ENCODE measurements at places on chromosomes 7 and 10. TPM values are rescaled to one million over a fixed set of nuclear protein-coding genes. Genes with fewer than 3 reads are reported as not detected.

The STK32C gene
- 26.2 TPM for total RNA-seq

The C10orf105 gene
- total RNA-seq: 11.5 TPM

The GSAP gene
- 7.4 TPM for total RNA-seq

DNA sequence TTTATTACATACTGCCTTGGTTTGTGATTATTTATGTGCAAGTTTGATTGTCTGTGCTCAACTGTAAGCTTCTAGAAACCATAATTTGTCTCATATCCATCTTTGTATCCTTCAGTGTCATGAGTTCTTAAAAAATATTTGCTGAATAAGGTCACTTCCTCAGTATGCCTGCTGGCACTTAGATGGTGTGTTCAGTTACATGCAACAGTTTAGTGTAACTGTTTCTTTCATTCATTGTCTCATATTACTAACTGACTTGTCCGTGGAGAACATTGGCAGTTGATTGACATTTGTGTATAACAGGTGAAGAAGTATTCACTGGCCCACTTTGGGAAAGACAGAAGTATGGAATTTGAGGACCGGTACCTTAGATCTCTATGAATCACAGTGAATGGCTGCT lies 236.9 kb downstream of the PRKG1 start:
- ATAC-seq: no peak

DNA sequence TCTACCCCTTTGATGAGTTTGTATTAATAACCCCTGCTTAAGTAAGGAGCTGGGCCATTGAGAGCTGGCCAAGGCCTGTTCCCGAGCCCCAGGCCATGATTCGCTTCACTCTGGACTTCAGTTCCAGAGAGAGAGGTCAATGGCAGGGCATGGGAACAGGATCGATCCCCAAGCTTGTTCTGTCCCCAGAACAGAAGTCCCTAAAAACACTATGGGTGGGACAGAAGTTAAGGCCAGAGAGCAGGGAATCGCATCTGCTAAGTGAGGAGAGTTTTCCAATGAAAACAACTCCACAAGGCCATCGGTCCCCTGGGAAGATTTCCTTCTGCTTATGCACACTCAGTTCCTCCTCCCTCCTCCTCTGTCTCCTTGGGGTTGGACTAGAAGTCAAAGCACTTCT lies 159.6 kb downstream of the LSM5 start:
- no peak for ATAC-seq

All from motor neuron (in vitro differentiated cells).